ENCODE measurements at places on chromosomes 12 and 14.
A peak's percentile ranks its signal among the peaks of the same experiment; 100 is the strongest.

DNA sequence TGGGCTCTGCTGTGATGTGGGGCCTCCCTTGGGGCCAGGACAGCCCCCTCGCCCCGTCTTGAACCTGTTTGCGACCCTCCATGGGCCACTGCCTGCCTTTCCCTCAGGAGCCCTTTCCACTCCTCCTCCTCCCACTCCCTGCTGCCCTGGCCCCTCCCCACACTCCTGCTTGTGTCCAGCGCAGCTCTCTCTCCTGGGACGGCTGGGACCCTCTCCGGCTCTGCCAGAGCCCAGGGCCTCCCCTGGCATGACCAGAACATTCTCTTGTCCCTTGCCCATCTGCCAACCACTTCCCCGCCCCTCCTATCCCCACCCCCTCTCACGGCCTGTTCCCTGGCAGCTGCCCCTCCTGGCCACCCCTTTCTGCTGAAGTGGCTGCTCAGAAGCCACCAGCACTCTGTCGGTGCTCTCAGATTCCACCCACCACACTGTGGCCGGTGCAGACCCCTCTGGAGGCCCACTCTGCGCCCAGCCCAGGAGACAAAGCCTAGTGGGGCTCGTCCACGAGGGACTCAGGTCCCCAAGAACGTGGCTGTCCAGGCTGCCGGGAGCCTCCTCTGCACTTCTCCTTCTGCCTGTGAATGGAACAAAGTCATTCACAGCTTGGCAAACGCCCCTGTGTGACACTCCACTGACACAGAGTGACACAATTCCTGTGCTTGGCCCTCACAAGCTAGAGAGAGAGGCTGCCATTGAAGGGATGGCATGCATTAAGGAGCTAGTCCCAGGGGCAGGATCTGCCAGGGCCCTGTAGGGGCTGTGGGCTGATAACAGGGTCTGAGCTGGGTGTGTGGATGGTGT lies 1.4 kb downstream of the ASPG start:
- DNase-seq, result no peak

DNA sequence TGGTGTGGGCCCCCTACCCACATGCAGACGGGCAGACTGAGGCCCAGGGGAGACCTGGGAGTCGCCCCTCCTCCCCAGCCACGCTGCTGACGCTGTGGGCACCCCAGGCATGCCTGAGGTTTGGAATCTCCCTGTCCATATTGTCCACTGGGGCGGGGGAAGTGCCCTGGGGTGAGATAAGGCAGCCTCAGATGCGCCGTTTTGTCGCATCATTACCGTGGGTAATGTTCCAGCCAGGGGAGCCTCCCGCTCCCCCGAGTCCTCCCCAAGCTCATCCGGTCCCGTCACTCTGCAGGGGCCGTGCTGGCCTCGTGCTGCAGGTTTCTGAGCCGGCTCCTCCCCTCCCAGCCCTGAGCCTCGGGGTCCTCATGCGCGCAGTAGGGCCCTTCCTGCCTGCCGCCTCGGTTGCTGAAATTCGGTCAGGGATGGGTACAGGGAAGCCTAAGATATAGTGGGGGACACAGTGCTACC lies 11.4 kb downstream of the INF2 start:
- DNase-seq, result no peak

- no peak for DNase-seq
These were observed 33.6 kb upstream of the HIGD1C start for GRCh38 chr12:50918584-50919316.

- DNase-seq, result no peak
These were observed 122.4 kb downstream of the SLC25A47 start for GRCh38 chr14:100445436-100446088.

DNA sequence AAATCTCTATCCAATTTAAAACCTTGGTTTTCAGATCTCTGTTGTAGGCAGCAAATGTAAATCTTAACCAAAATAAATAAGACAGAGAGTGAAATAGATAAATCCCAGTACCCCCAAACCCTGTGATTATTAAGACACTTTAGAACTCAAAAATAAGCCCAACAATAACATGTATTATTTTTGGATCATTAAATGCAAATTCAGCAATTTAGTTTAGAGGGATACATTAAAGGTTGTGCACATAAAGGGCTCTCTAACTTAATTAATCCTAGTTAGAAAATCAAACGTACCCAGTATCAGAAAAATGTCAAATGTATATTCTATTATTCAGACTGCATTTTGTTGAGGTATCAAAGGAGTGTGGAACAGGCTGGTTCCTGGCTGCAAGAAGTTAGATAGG lies 416.8 kb downstream of the SLC16A7 start:
- no peak for DNase-seq

- DNase-seq, result no peak
These were observed 4.1 kb downstream of the CLEC2B start for GRCh38 chr12:9864913-9865675.

DNA sequence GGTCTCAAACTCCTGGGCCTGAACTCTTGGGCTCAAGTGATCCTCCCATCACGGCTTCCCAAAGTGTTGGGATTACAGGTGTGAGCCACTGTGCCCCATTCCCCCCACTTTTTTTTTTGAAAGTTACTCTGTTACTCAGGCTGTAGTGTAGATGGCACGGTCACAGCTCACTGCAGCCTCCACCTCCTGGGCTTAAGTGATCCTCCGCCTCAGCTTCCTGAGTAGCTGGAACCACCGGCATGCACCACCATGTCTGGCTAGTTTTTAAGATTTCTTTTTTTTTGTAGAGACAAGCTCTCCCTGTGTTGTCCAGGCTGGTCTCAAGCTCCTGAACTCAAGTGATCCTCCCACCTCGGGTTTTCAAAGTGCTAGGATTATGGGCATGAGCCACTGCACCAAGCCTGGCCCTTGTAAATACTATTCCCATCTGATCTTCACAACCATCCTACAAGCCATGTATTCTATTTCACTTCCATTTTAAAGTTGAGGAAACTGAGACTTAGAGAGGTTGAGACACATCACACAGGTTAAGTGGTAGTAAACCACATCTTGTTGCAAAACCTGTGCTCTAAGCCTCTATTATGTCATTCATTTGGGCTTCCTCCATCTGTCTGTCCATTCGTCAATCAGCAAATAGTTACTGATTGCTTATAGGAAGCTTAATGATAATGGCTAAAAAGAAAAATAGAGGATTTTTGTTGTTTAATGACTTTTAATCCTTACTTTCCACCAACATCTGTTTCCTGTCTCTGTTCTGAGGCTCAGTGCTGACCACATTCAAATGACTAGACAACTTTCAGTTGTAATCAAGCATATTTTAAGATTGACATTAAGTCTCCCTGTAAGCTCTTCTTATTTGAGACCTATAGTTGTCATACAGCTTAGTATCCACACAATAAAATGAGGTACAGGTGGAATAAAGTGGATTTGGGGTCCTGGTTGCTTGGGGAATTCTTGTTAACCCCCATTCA lies 9.2 kb downstream of the ASCL4 start:
- no peak for DNase-seq

GRCh38 chr14:74572726-74573301 lies 39.2 kb downstream of the LTBP2 start:
- no peak for DNase-seq

GRCh38 chr14:44564908-44565307 lies 57.8 kb upstream of the FSCB start:
- DNase-seq, result no peak

DNA sequence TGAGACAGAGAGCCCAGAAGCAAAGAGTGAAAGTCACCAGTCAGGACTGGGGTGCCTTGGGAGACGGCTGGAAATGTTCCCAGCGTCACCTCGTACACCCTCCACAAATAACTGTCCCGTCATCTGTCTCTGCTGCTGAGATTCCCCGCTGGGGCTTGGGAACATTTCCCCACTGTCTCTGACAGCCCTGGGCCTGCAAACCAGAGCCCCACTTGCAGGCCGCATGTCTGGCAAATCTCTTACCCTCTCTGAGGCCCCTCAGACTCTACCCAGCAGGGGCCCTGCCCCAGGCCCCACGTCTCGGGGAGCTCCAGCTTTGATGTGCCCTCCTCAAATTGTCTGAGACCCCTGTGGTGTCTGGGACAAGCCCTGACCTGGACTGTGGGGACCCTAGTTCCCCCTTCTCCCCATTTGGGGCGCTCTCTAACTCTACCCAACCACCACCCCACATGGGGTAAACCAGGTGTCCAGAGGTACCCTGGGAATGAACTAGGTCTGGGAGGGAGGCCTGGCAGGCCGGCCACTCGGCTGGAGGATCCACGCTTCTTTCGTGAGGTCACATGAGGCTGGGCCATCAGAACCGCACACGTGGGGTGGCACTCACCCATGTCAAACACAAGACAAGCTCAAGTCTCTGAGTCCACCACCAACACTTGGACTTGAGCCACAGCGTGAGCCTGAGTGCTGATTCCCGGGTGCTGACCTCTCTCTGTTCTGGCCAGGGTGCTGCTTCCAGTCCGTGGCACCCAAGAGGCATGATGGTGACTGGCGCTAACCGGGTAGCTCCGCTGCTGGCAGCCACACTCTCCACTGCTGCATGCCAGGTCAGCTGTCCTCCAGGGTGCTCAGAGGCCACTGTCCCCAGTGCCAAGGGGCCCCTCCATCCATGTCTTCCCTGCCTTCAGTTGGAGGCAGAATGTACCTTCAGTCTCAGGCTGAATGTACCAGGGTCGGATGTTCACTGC lies 59.8 kb downstream of the DIO3 start:
- DNase-seq, result no peak

GRCh38 chr12:50058743-50059312 lies 1.4 kb downstream of the ASIC1 start:
- DNase-seq, result no peak

DNA sequence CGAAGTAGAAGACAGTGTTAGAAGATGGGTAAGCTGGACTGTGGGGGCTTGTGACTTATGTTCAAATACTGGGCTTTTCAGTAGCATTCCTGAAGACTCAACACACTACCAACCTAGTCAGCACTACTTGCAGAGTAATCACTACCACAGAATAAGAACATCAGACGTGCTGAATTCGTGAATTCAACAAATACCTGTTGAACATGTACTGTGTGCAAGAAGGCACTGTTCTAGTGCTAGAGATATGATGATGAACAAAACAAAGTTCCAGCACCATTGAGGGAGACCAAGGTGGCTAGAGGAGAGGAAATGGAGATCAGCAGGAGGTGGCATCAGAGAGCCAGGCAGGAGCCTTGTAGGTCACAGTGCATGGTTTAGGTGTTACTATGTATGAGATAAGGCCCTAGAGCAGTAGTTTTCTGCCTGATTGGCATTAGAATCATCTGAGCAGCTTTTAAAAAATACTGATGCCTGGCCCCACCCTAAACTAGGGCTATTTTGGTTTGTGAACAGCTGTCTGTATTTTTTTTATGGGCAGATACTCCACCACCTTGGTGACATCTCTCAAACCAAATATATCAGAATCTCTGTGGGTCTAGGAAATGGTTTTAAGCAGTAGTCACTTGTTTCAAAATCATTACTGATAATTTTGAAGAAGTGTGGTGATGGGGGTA lies 26.8 kb downstream of the FERMT2 start:
- DNase-seq, result no peak

GRCh38 chr12:94732367-94732990 lies 82.1 kb upstream of the TMCC3 start:
- DNase-seq, result no peak

- no peak for DNase-seq
These were observed 323.3 kb upstream of the TMEM132C start for GRCh38 chr12:127943481-127944210.

DNA sequence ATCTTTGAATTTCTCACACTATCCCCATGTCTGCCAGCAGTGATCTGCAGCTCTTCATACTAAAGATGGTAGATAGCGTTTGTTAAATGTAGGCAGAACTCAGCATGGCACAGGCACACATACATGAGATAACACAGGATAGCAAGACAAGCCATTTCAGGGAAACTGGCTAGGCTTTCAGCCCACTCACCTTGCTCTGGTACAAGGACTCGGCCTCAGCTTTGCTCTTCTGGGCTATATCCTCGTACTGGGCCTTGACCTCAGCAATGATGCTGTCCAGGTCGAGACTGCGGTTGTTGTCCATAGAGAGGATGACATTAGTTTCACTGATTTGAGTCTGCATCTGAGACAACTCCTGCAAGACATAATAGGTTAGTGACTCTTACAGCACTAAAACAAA lies 3.1 kb downstream of the KRT1 start:
- DNase-seq, result no peak

- DNase-seq, result no peak
These were observed 102.6 kb upstream of the ESRRB start for GRCh38 chr14:76273346-76273745.

DNA sequence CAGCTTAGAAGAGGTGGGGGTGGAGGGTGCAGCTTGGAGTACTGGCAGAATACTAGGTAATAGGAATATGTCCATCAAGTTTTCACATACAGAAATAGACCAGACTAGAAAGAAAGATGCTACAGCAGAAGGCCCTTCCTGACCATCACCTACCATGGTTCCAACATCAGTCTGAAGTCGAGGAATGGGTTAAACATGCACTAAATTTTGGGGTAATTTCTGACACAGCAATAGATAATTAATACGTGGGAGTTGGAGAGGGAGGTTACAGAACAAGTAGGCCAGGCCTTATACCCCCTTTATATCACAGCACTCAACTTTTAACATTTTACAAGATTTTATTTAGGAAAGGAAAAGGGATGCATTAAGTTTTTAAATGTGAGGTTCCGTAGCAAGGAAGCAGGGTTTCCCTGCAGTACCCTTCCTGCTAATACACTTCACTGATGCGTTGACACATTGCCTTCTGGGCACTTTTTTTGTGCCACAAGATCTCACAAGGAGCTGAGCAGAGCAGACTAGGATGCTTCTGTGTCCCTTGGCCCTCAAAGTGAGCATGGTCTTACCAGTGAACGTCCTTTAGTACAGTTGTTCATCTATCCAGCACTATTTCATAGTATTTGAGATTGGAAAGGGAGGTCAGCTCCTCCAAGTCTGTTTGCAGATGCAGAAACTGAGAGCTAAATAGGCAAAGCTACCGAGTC lies 50.8 kb downstream of the EID3 start:
- no peak for DNase-seq

- DNase-seq, result no peak
These were observed 25.9 kb upstream of the EDDM3A start for GRCh38 chr14:20719777-20720176.

DNA sequence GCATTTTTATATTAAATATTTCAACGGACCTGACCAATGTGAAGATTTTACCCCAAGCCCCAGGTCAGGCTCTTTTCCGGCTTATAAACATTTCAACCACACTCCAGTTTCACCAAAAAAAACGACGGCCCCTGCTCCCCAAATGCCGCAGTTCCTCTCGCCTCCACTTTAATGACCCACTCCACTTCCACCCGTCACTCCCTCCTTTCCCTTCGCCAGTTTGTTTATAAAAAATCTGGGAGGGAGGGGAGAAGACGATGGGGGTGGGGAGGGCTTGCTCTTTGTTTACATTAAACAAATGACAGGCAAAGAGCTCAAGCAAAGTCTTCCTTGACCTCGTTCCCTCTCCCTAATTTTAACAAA lies 5.4 kb downstream of the SIX6 start:
- peak; percentile 57 for DNase-seq

GRCh38 chr12:28578361-28578760 lies 388.1 kb downstream of the CCDC91 start:
- DNase-seq, result no peak

- no peak for DNase-seq
These were observed 17.8 kb downstream of the FBLN5 start for GRCh38 chr14:91929700-91930099.

GRCh38 chr14:64439141-64439540 lies 26.2 kb upstream of the AKAP5 start:
- DNase-seq, result no peak

GRCh38 chr14:99672506-99673304 lies 11.4 kb upstream of the CYP46A1 start:
- no peak for DNase-seq

GRCh38 chr14:87133073-87133801 lies 859.7 kb downstream of the GALC start:
- no peak for DNase-seq

GRCh38 chr14:101077481-101078074 lies 174.1 kb upstream of the RTL1 start:
- peak; percentile 54 for DNase-seq

GRCh38 chr14:105425823-105426247 lies 6.2 kb downstream of the MTA1 start:
- no peak for DNase-seq

All from NCI-H1436 (cell line).